ENCODE measurements at places on chromosomes 11 and 22.

GRCh38 chr11:1533342-1533725, 38.7 kb downstream of the DUSP8 start:
- DNase-seq = no peak

DNA sequence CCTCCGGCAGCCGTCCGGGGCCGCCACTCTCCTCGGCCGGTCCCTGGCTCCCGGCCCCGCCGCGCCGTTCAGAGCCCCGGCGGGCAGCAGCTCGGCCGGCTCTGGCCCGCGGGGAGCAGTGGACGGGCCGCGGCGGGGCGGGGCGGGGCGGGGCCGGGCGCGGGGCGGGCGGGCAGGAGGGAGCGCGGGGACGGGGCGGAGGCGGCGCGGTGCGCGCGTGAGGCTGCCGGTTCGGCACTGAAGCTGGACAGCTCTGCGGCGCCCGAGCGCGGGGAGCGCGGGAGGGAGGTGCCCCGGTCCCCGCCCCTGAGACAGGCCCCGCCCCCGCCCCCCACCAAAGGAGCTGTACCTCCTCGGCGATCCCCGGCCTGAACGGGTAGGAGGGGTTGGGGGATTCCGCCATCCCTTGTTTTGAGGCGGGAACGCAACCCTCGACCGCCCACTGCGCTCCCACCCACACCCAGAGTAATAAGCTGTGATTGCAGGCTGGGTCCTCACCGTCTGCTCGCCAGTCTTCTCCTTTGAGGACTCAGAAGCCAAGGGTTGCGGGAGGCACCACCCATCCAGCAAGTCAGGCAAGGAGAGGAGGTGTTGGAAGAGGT, at the start of gene DRD2:
TSS of gene DRD2 (minus strand) at position 239 of the 602 bp plus-strand sequence. CDS start 50,747 bp downstream, outside the sequence.
- no peak for DNase-seq

DNA sequence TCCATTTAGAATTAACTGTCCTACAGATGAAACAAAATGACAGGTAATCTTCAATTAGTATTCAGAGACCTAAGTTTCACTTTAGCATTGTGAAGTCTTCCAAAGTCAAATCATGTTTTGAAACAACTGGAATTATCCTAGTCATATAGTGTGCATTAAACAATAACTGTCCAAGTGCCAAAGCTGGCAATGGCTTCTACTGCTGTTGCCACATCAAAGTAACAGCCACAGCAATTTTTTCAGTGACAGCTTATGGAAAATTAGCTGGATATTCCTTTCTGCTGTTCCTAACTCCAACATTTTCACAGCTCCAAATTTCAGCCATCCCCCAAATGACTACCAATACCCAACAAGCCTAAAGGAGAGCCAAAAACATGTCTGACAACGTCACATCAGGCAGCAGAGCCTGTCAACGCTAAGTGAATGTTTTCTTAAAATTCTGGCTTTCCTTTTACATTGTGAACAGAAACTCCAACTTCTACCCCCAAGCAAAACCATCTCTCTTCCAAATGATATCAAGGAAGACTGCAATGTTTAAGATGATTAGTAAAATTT, 45.3 kb upstream of the CCDC34 start:
- no peak for DNase-seq

GRCh38 chr11:112537846-112538330, 277.2 kb upstream of the PLET1 start:
- no peak for DNase-seq

GRCh38 chr22:28560046-28560742, 119.4 kb downstream of the TTC28 start:
- DNase-seq = no peak

DNA sequence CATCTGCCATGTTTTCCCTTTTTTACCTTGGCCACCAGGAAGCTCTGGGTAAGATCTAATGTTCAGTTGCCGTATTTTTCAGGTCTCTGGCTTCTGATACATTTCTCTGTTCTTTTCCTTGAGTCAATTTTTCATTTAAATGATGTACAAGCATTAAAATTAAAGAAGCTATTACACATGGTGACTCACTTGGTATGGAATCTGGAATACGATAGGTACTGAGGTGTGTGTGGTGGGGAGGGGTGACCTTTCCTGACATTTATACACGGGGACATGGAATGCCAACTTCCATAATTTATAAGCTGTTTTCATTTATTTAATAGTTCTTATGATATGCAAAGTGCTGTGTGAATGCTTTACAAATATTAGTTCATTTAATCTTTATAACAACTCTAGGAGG, 47.8 kb upstream of the ALX4 start:
- DNase-seq = no peak

DNA sequence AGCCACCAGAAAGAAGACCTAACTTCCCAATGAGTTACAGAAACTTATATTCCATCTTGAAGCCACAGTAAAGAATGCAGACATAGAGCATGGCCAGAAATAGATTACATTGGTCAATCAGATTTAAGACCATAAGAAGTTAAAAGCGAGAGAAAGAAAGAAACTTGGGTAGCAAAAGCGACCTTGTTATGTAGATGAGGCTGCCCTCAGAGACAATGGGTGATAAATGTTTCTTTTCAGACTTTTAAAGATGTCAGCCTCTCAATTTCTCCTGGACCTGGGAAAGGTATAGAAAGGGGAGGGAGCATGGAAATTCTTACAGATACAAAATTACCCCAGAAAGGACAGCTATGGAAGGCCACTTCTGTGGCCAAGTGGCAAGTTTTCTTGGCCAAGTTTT, 732.6 kb upstream of the LUZP2 start:
- no peak for DNase-seq

- DNase-seq = no peak
Observed at GRCh38 chr11:80365980-80366379, 925.1 kb upstream of the TENM4 start.

- no peak for DNase-seq
Observed at GRCh38 chr22:41927813-41928212, 1.2 kb upstream of the TNFRSF13C start.

DNA sequence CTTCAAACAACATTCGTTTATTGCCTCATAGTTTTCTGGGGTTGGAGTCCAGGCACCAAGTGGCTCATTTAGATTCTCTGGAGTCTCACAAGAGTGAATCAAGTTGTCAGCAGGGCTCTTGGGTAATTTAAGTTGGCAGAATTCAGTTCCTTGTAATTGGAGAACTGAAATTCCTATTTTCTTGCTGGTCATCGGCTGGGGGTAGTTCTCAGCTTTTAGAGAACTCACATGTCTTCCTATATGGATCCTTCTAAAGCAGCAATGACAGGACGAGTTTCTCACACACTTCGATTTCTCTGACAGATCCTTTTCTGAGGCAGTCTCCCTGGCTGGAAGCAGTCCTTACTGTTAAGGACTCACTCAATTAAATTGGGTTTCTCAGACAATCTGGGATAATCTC, 17.3 kb upstream of the OOSP4B start:
- no peak for DNase-seq

DNA sequence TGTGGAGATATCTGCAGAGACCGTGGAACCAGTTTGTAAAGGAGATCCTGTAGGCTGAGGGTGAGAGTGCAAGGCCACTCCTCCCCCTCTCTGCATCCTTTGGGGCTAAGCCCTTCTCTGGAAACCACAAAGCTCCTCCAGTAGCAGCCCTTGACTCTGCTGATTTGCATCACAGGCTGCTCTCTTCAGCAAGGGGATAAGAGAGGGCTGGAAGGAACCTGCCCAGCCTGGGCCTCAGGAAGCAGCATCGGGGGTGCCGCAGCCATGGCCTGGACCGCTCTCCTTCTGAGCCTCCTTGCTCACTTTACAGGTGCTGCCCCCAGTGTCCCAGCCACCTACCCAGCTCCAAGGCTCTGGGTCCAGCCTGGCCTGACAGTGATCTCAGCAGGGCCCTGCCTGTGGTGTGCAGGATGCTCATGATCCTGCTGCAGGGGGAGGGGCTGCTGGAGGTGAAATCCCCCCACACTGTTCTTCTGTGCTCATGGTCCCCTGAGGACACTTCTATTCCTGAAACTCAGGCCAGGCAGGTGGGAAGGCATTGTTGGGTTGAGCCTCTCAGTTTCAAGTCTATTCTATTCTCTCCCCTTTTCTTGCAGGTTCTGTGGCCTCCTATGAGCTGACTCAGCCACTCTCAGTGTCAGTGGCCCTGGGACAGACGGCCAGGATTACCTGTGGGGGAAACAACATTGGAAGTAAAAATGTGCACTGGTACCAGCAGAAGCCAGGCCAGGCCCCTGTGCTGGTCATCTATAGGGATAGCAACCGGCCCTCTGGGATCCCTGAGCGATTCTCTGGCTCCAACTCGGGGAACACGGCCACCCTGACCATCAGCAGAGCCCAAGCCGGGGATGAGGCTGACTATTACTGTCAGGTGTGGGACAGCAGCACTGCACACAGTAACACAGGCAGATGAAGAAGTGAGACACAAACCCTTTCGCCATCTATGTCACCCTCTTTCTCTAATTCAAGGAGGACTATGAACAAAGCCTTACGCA, 68.5 kb upstream of the IGLL5 start:
- DNase-seq = no peak

- DNase-seq = no peak
Observed at GRCh38 chr11:123308077-123308476, 113.0 kb upstream of the CLMP start.

Data from activated T-helper 9 cell treated with anti-CD3 and anti-CD28 coated beads, Interleukin-2, amount 50 U/mL, for 16 hours (primary cell).